Hepatic stellate cell (primary cell): ENCODE measurements at places on chromosomes 12 and 14.

GRCh38 chr14:69048456-69048855 is 69.4 kb upstream of the ACTN1 start:
- DNase-seq, result no peak

DNA sequence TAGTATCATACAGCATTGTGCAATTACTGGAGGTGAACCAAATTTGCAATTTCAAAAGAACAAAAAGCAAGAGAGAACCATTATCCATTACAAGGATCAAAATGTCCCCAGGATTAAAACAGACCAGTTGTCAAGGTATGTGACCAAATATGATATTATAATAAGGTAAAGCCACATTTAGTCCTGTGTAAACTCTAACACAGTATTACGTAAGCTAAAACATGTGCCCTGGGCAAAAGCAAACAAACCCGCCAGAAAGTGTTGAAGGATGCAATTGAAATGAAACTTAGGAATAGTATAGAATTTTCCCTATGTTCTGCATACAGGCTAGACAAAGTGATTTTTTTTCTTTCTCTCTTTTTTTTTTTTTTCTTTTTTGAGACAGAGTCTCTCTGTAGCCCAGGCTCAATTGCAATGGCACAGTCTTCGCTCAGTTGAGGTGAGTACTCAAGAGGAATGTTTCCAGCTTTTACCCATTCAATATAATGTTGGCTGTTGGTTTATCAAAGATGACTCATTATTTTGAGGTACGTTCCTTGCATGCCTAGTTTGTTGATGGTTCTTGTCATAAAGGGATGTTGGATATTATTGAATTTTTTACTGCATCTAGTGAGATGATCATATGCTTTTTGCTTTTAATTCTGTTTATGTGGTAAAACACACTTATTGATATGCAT is 137.1 kb upstream of the FOXG1 start:
- no peak for DNase-seq

DNA sequence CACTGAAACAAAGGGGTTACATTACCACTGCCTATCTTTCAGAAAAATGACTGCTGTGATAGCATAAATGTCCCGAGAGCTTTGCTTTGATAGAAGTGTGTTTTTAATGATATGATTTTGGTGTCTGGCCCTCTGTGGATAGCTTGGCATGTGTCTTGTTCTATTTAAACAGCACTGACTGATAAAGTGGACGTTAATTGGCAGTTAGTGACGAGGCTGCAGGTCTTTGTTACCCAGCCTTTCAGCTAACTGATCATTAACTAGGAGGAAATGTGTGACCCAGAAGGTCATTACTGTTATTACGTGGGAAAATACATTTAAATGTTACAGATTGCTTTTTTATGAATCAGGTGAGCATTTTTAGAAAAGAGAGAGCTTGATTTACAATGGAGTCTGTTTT is 428.3 kb downstream of the DIO2 start:
- no peak for DNase-seq

DNA sequence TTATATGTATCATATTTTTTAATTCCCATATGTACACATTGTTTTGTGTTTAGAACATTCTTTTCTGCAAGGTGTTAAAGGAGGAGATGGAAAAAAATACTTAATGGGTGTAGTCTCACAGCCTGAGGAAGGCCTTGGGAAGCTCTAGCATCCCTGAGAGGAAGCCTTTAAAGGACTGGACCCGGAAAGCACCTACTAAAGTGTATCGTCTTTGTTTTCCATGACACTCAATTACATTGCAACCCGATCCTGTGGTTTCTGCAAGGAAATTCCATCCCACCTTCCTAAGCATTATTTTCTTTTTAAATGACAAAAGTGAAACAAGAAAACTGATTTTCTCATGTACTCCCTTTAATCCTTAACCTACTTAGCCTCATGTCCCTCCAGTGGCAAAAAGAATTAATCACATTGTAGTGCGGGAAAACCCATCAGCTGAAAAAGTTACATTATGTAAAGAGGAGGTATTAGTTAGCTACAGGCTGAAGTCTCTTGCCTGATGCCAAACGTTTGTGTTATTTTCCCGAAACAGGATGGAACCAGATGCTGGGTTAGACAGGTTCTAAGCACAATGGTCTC is 147.8 kb upstream of the CPSF6 start:
- no peak for DNase-seq
